CD4-positive, alpha-beta memory T cell (primary cell): ENCODE measurements at places on chromosomes 16 and 17. TPM values are rescaled to one million over a fixed set of nuclear protein-coding genes. Genes with fewer than 3 reads are reported as not detected.

DNA sequence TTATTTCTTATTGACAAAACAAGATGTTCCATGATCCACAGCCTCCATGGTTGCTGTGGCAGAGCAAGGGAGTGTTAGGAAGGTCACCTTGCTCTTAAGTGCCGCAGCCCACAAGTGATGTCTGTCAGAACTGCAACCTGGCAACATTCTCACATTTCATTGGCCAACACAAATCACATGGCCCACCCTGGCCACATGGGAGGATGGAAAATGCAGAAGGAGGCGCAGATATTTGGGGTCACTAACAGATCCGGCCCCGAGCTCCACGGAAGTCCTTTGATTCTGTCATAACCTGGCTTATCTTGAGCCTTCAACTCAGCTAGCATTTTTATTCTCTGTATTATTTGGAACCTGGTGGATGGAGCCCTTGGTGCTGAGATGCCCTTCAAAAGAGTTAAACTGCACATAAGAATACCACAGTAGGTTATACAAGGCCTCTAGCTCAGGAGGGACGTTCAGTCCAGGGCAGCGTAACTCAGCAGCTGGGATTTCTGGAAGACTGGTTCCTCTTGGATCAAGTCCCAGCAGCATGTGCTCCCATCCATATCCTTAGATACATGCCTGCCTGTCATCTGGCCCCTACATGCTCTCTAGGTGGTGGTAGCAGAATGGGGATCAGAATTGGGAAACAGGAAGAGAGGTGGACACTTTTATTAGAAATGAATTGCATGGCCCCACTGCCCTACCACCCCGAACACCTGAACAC, 508.1 kb downstream of the HAPSTR1 start:
- no peak for DNase-seq

Gene PHKG2
- 54.1 TPM for total RNA-seq

Gene PYCARD
- total RNA-seq: 25.9 TPM

DNA sequence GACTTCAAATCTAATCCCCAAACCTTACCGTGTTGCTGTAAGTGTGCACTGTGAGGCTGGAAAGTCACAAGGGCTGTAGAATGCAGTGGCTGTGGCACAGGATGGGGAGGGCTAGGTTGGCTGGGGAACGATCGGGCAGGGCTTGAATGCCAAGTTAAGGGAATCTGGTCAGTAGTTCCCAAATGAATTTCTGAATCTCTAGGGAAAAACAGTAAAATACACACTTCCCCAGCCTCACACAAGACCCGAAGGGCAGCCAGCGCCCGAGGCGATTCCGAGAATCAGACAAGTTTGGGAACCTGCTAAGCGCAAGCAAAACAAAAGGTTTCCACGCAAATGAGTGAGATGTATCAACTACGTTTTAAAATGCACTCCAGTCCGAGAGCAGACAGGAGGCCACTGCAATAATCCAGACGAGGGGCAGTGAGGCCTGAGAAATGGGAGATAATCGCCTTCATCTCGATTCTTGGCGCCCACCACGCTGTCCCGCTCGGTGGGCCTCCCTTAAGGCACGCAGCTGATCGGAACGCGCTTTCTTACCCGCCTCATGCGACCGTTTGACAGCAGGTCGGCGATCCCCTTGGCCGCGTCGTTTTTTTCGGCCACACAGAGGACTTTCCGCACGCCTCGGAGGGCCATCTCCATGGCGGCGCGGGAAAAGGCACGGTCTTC, 599 bp downstream of the TOP3A start:
- DNase-seq: no peak

Gene TPSG1
- total RNA-seq: not detected

Gene OSGIN1
- total RNA-seq: 1.1 TPM

DNA sequence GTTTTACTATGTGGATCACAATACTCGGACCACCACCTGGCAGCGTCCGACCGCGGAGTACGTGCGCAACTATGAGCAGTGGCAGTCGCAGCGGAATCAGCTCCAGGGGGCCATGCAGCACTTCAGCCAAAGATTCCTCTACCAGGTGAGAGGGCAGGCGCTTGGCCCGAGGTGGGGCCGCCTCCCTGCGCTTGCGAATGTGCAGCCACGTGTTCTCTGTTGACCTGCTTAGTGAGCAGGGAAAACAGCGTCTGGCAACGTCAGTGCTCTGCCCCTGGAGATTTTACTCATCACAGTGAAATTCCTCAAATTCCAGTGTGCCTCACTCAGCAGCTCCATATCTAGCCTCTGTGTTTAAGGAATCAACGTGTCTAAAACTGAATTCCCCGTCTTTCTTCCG, 33.4 kb upstream of the CLEC18A start:
- no peak for DNase-seq

DNA sequence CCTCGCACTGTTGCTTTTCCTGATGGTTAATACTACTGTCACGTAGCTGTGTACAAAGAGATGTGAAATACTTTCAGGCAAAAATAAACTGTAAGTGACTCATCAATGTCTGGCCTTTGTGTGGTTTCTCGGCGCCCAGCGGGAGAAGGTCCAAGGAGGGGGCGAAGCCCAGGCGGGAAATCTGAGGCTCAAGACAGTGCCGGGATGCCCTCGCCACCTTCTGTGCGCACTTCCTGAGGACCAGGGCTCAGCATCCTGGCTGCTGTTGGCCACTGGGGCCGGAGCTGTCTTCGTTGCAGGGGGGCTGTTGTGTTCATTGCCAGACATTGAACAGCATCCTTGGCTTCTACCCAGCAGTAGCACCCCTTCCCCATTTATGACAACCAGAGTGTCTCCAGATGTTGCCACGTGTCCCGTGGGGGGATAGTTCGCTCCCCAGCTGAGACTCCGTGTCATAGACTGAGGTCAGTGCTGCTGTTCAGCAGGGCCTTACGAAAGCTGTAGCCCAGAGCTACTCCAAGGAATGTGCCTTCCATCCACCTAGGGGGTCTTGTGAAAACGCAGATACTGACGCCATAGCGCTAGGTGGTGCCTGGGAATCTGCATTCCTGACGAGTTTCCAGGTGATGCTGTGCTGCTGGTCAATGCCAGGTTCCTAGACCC, 67.3 kb upstream of the PLCG2 start:
- no peak for DNase-seq

DNA sequence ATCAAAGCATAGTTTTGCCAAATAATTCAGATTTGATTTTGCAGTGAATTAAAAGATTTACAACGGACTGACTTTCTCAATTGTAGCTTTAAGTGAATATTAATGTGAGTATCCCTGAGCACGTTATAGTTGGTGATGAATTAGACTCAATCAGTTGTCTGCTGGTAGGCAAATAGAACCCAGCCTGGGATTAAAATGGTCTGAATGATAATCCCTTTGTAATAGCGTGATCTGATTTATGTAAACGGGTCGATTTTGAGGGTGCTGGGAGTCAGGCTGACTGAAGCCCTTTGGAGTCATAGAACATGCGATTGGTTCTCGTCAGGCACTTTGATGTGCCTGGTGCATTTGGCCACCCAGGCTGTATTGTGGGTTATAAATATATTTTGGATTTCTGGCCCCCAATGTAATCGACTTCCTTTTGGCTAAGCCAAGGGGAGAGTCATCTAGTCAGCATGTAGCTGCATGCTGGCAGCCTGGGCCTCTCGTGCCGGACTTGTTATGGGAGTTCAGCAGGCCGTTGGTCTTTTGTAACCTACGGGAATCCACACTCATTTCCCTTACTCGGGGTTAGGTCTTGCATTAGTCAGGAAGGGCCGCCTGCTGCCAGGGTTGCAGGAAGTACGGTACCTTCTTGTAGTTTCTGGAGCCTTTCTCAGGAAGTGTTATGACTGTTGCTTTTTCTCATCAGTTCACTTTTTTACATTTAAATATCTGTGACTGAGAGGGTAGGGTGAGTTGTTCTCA, 5.4 kb downstream of the PGS1 start:
- peak; percentile 49 for DNase-seq

Gene GRAPL
- 74.6 TPM for total RNA-seq

Gene DPEP3
- 0.91 TPM for total RNA-seq

GRCh38 chr16:69319826-69320739, 8.9 kb downstream of the VPS4A start:
- DNase-seq: no peak

Gene PIPOX
- total RNA-seq: 3.6 TPM

- DNase-seq: no peak
Measured at GRCh38 chr17:7016418-7016817, 4.0 kb downstream of the RNASEK start.

DNA sequence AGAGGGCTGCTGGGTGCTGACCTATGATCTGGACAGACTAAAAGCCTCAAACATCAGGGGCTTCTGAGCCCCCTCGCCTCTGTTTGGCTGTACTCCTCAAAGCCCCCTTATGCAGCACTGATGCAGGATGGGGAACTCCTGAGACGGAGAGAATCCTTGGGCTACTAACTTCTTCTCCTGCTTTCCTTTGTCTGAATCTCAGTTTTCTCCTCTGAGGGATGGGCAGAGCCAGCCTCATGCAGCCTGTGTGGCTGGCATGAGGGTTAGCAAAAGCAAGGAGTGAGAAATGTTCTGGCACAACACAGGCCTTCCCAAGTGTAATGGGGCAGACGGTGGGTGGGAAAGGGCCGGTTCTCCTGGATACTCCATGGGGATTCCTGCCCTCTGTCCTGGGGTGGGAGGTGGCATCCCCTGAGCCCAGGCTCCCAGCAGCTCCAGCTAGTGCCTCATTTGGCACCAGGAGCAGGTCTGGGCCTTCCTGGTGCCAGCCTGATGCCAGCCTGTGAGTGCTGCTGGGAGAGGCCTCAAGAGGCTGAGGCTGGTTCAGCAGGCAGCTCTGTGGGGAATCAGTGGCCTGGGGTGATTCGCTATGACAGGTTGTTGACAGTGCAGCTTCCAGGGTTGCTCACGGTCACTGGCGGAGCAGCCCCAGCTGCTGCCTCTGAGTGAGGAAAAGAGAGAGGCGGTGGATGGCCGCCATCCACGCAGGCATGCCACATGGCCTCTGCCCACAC, 4.0 kb upstream of the BRD7 start:
- DNase-seq: no peak

- peak; percentile 93 for DNase-seq
Measured at GRCh38 chr16:11797166-11797956, at the start of gene ZC3H7A. ZC3H7A (minus strand) TSS chr16:11797258; CDS start chr16:11782354, 14,904 bp downstream.
